ENCODE measurements at places on chromosomes 6 and 20.

- peak; percentile 45 for DNase-seq
Observed at GRCh38 chr6:134934793-134935485, 15.0 kb downstream of the ALDH8A1 start.

DNA sequence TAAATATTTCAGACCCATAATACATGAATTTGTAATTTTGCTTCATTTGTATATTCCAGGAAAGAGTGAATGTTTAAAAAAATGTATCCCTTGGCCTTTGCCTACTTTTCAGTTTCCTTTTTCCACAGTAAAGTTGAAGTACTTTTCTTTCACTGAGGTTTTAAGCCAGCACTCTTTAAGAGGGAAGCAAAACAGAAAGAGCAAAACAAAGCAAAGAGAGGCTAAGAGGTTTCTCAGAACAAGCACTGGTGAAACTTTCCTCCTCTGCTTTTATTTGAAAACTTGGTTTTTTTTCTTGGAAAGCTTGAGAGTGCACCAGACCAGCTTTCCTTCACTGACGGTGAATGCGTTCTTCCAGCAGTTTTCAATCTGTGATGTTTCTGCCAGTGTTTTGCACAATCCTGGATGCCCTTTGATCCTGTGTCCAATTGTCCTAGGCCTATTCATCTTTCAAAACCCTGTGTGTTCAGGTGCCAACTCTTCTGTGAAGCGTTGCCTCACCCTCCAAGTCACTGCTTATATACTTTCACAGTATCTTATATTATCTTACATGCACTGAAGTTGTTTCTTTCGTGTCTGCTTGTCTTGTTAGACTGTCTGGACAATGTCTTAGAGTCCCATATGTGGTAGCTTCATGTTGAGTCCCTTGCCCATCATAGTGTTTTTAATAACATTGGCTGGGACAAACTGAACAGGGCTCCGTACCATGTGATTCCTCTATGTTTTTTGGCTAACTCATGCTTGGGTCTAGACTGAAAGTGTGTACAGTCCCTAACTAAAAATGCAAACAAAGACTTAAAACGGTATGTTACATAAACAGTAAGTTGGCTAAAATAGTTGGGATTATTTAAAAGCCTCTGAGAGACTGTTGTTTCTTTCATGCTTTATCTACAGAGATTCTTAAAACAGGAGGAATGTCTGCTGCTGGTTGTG lies 1.9 kb downstream of the RNF217 start:
- no peak for DNase-seq

- DNase-seq: no peak
Observed at GRCh38 chr6:35174088-35174434, 32.9 kb upstream of the TCP11 start.

DNA sequence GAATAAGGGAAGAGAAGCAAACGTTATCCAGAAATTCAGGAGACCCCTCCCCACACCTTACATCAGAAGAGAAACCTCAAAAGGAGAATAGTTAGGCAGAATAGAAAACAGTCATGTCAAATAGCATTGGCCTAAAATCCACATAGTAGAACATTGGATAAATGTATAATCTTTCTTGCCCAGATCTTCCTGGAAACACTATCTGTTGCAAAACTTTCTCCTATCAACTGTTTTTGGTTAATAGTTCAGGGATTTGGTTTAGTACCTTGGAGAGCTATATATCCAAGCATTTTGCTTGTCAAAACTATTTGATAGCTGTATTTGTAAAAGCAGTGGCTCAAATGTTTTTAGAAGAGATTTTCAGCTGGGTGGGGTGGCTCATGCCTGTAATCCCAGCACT lies 74.3 kb upstream of the PHACTR2 start:
- no peak for DNase-seq

- DNase-seq: no peak
Observed at GRCh38 chr20:4683261-4683660, 38.4 kb upstream of the PRND start.

- DNase-seq: no peak
Observed at GRCh38 chr6:152598421-152598820, 38.7 kb downstream of the SYNE1 start.

DNA sequence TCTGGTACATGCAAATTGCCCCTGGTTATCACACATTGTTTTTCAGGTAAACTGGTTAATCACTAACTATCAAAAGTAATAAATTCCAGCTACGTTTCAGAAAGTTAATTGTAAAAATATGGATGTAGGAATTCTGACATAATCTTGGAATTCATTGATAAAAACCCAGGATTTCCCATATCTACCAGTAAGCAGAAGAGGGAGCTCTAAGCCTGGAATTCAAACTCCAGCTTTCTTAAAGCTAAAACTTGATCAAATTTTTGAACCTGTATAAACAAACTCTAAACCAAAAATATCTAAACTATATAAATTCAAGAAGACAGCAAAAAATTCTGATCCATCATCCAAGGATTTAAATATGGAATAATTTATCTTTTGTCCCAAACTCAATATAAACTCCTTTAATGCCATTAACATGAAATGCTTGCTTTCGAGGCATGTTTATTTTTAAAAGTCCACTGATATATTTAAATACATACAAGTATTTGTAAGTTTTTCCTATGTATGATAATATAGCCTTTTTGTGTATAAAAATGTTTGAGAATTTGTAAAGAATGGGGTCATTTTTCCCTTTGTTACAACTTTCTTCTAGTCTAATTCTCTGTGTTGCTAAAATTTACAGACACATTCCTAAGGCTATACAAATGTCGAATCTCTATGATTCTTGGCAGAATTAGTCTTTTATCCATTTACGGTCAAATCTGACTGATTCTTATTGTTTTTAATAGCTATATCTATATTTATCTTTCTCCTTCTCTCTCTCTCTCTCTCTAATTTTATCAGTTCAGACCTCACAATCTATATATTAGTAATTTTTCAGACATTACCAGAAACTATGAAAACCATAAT lies 91.4 kb upstream of the RNF217 start:
- peak; percentile 13 for DNase-seq

GRCh38 chr20:50420380-50420779 lies 89.8 kb upstream of the PTPN1 start:
- no peak for DNase-seq

GRCh38 chr20:36439040-36439730 lies 102.1 kb upstream of the MYL9 start:
- DNase-seq: peak; percentile 65

Data from HAP-1 (cell line).